ENCODE measurements at places on chromosomes 2 and 18. TPM values are rescaled to one million over a fixed set of nuclear protein-coding genes. Genes with fewer than 3 reads are reported as not detected.

DNA sequence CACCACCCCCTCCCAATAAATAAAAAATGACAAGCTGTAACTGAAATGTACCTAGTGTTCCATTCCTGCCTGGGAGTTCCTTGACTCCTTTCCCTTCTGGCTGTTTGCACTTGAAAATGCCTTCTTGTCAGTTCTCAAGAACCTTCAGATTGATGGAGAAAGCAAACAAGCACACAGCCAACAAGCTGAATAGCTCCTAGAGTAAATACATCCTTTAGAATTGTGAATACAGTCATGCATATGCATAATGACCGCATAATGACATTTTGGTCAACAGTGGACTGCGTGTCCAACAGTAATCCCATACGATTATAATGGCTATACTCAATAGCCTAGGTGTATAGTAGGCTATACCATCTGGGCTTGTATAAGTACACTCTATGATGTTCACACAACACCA is 97.0 kb downstream of the LYPD6 start:
- DNase-seq, result no peak

GRCh38 chr2:218924757-218925156 is 34.7 kb upstream of the CDK5R2 start:
- DNase-seq, result no peak

GRCh38 chr2:160666154-160667060 is 172.8 kb upstream of the RBMS1 start:
- DNase-seq, result no peak

DNA sequence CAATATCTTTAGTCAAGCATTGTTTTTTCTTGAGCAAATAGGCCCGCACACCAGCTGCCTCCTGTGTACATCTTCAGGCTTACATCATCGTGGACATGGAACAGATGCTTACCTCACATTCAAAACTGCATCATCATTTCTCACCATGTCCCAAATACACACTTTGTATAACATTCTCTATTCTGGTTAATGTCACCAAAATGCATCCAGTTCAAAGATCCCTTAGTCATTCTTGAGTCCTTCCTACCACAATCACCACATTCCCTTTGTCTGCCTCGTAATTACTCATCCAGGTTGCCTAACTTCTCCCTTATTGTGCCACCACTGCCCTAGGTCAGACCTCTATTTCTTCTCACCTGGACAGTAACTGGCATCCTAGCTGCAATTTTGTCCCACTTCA is 373.7 kb upstream of the GALNT5 start:
- no peak for DNase-seq

GRCh38 chr2:231936491-231936890 is 10.3 kb upstream of the NPPC start:
- no peak for DNase-seq

DNA sequence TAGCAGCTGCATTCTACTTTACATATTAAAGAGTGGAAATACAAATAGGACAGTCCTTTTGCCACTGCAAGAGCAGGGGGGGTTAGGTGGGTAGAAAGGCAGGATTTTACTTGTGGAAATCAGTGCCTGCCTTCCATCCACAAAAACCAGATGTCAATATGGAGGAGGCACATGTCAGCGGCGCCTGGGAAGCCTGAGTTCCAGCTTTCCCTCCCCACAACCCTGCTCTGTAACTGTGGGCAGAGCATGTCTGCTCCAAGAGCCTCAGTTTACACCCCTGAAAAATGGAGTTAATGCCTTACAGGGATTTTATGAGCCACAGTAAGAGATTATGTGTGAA is 32.9 kb downstream of the STEAP3 start:
- DNase-seq, result no peak

DNA sequence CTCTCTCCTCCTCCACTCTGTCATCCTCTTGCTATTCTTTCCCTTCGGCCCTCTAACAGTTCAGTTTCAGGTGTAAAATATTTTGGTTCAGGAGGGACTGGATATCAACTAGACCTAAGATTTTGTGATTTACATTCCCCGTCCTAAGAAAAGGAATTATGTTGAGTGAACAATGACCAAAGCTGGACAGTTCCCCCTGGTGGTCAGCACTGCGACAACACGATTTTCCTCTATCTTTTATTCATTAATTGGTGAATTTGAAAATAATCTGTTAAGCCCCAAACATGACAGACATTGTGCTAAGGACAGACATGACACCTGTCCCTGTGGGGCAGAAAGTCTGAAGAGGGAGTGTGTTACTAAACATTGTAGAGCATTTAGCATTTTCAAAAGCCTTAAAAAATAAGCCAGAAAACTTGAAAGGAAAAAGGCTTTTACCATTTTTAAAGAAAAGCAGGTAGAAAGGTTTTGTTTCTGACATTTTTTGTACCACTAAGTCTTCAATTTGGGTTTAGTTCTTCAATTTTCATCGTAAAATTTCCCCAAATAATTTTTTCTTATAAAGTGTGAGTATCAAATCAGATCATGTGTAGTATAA is 28.4 kb upstream of the GTF2A1L start:
- peak; percentile 44 for DNase-seq

- no peak for DNase-seq
Observed at GRCh38 chr2:136281281-136282114, 163.5 kb upstream of the CXCR4 start.

DNA sequence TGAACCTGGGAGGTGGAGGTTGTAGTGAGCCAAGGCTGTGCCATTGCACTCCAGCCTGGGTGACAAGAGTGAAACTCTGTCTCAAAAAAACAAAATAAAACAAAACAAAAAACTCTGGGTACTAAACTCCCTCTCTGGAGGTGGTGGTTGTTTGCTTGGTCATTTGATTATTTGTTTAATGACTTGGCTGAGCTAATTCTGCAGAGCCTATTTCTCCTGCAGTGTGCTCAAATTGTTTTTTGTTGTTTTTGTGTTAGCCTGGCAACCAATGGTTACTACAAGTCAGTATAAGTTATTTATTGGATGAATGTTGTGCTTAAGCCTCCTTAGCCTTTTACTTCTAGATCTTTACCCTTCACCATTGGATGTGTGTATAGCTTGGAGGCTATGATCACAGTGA is 387.5 kb downstream of the ADCYAP1 start:
- DNase-seq, result no peak

DNA sequence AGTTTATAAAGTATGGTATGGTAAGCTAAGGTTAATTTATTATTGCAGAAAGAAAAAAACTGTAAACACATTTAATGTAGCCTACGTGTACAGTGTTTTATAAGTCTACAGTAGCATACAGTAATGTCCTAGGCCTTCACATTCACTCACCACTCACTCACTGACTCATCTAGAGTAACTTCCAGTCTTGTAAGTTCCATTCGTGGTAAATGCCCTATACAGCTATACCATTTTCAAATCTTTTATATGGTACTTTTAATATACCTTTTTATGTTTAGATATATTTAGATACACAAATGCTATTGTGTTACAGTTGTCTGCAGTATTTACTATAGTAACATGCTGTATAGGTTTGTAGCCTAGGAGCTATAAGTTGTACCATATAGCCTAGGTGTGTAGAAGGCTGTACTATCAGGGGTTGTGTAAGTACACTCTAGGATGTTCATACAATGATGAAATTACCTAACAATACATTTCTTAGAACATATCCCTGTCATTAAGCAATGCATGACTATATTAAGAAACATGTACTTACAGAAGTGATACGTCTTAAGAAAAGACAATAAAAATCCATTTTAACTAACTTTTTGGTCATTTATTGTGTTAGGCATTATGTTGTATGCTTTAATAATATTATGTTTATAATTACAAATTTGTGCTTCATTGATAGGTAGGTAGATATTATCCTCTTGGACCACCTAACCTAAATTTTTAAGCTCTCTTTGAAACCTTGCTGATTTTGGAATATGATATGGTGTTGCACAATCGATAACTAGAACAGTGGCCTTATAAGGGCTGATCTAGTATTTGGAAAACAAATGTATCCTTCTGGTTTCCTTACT is 51.9 kb downstream of the VRK2 start:
- no peak for DNase-seq

GRCh38 chr18:35041815-35042387 is 688 bp downstream of the MAPRE2 start:
- DNase-seq, result no peak

DNA sequence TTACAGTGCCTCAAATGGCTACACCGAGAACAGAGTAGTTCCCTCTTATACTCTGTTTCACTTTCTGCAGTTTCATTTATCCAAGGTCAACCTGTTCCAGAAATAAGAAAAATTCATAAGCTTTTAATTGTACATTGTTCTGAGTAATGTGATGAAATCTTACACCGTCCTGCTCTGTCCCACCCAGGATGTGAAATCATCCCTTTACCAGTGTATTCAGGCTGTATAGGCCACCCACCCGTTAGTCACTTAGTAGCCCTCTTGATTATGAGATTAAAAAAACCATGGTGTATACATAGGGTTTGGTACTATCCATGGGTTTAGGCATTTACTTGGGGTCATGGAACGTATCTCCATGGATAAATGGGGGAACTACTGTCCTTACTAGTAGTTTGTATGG is 29.8 kb downstream of the STARD6 start:
- no peak for DNase-seq

GRCh38 chr2:201847481-201847880 is 41.1 kb downstream of the CDK15 start:
- no peak for DNase-seq

DNA sequence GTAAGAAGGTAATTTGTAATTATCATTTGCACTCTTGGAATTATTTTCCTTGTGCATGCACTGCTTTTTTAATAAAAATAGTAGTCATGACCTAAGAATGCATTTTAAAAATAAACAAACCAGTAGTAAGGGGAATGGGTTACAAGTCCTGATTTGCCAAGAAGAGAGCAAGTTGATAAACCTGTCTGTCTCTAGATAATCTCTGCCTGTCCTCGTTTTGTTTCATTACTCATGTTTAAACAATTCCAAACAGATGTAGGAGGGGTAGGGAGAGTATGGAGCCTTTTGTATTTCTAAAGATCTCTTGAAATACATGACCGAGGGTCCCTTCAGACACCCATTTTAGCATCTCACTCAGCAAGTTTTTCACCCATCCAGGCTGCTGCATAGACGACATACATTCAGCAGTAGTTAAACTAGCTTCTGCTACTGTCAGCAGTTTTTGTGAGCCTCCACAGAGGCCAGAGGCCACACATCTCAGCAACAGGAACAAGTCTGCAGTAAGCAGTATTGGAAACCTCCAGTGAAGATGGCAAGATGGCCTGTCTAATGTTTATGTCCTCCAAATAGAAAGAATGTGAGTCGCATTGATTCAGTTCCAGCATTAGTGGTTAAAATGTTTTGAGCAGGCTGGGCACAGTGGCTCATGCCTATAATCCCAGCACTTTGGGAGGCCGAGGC is 2.3 kb upstream of the EXOC6B start:
- no peak for DNase-seq

DNA sequence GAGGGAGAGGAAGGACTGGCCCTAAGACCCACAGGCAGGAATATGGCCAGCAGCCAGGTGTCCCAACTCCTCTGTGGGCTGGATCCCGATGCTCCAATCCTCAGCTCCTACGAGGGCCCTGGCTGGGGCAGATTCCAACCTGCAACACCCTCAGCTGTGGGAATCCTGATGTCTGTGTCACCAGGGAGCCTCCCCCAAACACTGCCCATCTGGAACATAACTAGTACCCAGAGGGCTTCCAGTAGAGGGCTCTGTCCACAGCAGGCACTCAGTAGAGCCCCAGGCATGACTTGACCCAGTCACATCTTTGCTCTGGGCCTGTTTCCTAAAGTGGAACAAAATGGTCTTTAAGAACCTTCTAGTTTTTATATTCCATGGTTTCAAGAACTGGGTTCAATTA is 20.6 kb upstream of the LOXHD1 start:
- DNase-seq, result no peak

DNA sequence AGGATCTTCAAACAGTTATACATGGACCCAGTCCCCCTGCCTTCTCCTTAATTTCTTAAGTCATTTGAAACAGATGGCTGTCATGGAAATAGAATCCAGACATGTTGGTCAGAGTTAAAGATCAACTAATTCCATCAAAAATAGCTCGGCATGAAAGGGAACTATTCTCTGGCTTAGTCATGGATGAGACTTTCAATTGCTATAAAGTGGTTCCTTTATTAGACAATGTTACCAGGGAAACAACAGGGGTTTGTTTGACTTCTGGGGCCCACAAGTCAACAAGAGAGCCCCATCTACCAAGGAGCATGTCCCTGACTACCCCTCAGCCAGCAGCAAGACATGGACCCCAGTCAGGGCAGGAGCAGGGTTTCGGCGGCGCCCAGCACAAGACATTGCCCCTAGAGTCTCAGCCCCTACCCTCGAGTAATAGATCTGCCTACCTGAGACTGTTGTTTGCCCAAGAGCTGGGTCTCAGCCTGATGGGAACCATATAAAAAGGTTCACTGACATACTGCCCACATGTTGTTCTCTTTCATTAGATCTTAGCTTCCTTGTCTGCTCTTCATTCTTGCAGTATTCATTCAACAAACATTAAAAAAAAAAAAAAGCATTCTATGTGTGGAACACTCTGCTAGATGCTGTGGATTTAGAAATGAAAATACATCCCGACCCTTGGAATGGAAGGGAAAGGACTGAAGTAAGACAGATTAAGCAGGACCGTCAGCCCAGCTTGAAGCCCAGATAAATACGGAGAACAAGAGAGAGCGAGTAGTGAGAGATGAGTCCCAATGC is 4.6 kb downstream of the TTR start:
- DNase-seq, result no peak

- DNase-seq, result no peak
Observed at GRCh38 chr2:112758711-112759110, 5.7 kb downstream of the CKAP2L start.

DNA sequence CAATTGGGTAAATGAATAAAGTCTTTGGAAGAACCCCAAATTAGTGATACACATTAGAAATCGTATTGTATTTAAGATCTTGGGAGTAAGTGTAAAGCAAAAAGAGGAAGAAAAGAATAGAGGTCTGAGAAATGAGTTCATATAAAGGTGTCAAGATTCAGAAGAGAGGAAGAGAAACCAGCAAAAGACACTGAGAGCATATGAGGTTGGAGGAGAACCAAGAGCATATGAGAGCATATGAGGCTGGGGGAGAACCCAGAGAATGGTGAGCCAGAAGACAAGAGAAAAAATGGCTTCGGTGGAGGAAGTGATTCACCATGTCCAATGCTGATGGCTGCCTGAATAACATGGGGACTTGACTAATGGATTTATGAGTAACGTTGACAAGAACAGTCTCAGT is 620.1 kb upstream of the GCFC2 start:
- no peak for DNase-seq

RAPH1 gene
- 25.7 TPM for total RNA-seq

GALR1 gene
- not detected for total RNA-seq

EHD3 gene
- 10.7 TPM for total RNA-seq

ABCG8 gene
- not detected for total RNA-seq

RAB6C gene
- total RNA-seq, result not detected

TNFRSF11A gene
- 0.16 TPM for total RNA-seq

TTN gene
- under 0.01 TPM for total RNA-seq

RAPGEF4 gene
- 1.7 TPM for total RNA-seq

DUSP19 gene
- 4.7 TPM for total RNA-seq

PASK gene
- total RNA-seq, result 71.3 TPM

All from neural crest cell (in vitro differentiated cells).